ENCODE measurements at places on chromosomes 4 and X. TPM values are rescaled to one million over a fixed set of nuclear protein-coding genes. Genes with fewer than 3 reads are reported as not detected.

The SATL1 gene
- polyA plus RNA-seq, result not detected

The ITGB1BP2 gene
- 0.55 TPM for polyA plus RNA-seq

DNA sequence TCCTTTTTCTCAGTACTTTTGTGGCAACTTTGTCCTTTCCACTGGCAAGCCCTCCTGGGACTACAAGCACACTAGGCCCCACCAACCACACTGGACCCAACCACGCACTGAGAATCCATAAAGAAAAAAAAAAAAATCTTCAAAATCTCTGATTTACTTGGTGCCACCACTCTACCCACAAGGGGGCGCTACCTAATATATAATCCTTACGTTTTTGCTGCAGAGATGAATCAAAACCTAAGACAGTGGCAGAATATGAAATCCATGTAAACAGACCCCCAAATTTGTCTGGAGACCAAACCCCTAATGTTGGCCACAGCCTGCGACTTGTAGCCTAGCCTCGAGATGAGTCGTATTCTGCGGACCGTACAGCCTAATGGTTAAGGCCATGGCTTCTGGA, 63.5 kb upstream of the ARHGAP36 start:
- DNase-seq, result no peak

DNA sequence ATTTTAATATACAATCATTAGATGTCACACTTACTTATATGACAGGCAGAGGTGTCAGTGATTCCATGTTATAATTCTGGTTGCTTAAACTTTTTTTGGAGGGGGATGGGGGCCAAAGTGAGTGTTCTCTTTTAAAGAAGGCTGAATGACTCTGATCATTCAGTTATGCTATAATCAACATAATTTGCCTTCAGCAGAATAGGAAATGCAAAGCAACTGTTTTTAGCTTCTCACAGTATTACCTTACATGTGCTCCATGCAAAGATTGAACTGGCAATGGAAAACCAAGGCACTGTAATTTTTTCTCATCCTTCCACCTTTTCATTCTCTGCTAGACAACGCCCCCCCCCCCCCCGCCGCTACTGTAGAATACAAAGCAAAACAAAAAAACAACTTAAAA, 13.4 kb downstream of the ADH1C start:
- DNase-seq, result no peak

DNA sequence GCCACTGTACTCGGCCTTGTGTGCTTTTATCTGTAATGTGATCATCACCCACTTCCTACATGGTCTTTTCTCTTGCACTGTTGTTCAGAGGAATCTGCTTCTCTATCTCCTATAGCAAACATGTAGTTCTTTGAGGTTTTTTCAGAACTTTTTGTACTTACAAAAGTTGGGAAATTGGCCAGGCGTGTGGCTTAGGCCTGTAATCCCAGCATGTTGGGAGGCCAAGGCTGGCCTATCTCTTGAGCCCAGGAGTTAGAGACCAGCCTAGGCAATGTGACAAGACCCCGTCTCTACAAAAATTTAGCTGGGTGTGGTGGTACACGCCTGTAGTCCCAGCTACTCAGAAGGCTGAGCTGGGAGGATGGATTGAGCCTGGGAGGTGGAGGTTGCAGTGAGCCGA, 30.4 kb downstream of the TAF1 start:
- no peak for DNase-seq

The HDAC6 gene
- 35.9 TPM for polyA plus RNA-seq

DNA sequence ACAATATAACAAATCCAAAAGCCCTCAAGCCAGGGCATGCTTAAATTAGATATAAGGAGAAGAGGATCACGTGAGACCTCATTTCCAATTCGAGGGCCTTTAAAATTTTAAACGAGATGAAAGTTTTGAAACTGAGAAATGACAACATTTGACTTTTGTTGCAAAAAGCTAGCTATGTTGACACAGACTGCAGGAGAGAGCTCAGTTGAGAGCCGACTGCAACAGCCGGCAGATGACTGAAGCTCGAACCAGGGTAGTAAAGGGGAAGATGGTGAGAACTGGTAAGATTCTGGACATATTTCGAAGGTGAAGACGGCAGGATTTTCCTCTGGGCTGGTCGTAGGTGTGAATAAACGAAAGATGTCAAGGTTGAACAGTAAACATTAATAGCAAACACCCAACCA, 773 bp downstream of the PRMT9 start:
- DNase-seq, result no peak

The AKAP4 gene
- not detected for polyA plus RNA-seq

- no peak for DNase-seq
Observed at GRCh38 chrX:39367416-39367815, 566.2 kb downstream of the MID1IP1 start.

DNA sequence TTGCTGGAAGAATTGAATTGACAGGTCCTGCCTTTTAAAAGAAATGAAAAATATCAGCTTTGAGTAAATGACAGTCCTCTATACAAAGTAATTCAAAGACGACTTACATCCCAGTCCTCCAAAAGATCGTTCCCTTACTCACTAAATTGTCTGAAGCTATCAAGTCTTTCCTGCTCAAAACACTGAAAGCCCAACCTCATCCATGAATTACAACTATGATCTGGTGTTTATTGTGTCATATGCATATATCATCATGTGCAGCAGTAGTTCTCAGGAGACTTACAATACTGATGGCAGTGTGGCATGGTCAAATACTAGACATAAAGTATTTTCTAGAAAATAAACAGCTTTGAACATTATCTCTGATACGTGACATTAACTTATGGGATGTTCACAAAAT, 97.8 kb downstream of the PDGFC start:
- DNase-seq, result no peak

DNA sequence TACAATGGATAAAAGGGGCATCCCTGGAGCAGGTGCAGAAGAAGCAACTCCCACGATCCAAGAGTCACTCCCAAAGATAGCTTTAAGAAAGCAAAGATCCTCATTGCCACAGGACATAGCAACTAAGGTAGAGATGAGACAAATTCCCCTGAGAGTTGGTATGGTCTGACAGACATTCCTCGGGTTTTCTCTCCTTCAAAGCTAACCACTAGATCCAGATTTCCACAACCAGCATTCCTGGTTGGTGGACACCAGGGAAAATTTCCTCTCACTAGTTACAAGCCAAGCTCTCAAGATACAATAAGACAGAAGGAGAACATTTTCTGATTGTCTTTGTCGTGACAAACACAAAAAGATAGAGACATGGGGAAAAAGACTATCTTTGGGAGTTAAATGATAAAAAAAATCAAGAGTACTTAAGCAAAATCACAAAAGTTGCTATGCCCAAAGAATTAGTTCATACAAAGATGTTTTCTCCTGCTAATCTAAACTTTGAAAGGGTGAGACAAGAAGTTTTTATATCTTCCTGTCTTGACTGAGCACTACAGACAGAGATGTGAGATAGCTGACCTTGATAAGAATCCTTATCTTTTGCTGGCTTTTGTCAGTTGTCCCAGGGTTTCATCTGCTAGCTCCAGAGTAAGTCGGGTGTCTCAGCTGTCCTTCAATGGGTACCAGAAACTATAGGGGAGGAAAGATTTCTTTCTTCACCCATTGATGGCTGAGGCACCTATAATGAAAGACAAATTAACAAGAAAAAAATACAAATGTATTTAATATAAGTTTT, 200.5 kb downstream of the CENPC start:
- no peak for DNase-seq

The XKRX gene
- polyA plus RNA-seq, result not detected

- no peak for DNase-seq
Observed at GRCh38 chr4:3137908-3138307, 63.4 kb downstream of the HTT start.

DNA sequence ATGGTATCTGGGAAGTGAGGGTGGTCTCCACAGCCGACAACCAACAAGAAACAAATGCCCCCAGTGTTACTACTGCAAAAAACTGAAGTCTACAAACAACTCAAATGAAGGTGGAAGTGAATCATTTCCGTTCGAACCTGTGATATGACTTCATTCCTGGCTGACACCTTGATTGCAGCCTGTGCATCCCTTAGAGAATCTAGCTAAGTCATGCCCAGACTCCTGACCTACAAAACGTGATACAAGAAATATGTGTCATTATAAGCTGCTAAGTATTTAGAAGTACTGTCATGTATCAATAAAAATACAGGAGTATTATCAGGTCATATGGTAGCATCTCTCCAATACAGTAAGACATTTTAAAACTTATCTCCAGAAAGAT, 959.7 kb upstream of the LCORL start:
- DNase-seq, result no peak

The NAP1L2 gene
- polyA plus RNA-seq, result 1.5 TPM

GRCh38 chr4:83768146-83768545, 232.2 kb downstream of the GPAT3 start:
- DNase-seq, result no peak

- no peak for DNase-seq
Observed at GRCh38 chr4:4308800-4309441, 18.9 kb downstream of the ZBTB49 start.
